ENCODE measurements at places on chromosomes 16 and 17.

DNA sequence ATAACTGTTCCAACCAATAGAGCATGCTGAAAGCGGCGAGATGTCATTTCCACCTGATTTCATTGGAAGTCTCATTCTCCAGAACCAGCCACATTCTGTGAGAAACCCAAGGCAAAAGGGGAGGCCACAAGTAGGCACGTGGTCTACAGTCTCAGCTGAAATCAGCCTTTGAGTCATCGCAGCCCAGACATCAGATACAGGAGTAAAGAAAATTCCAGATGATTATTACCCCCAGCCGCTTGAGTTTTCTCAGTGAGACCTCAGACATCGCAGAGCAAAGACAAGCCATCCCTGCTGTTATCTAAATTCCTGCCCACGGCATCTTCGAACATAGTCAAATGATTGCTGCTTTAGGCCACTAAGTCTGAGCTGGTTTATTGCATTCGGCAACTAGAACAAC lies 23.1 kb downstream of the STAT3 start:
- DNase-seq = no peak

DNA sequence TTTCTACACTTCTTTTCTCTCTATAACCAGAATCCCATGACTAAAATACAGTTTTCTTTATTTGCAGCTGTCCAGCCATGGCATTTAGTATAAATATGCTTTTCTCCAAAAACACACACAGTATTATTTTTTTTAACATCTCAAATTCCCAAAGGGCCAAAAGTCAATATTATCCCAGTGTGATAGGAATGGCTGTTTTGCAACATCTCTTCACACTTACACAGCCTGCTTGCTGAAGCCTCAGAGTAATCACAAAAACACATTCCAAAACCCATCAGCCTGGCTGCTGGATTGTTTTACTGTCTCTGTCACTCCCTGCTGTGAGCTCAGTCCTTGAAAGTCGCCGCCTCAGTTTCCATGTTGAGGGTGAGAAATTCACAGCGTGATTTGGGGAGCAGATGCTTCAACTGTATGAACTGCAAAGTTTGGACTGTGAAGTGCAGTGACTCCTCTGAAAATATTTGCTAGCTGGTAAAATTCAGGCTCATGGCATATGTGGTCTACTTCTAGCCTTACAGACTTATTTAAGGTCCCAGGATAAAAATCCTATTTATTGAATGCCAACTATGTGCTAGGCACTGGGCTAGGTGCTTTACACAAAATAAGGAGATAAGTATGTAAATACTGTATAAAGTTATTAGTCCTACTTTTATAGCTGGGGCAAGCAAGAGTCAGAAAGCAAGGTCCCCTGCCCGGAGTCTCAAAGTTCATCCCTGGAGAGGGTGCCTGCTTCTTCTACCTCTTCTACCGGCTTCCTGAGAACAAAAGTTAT lies 116.5 kb downstream of the SOCS1 start:
- no peak for DNase-seq

DNA sequence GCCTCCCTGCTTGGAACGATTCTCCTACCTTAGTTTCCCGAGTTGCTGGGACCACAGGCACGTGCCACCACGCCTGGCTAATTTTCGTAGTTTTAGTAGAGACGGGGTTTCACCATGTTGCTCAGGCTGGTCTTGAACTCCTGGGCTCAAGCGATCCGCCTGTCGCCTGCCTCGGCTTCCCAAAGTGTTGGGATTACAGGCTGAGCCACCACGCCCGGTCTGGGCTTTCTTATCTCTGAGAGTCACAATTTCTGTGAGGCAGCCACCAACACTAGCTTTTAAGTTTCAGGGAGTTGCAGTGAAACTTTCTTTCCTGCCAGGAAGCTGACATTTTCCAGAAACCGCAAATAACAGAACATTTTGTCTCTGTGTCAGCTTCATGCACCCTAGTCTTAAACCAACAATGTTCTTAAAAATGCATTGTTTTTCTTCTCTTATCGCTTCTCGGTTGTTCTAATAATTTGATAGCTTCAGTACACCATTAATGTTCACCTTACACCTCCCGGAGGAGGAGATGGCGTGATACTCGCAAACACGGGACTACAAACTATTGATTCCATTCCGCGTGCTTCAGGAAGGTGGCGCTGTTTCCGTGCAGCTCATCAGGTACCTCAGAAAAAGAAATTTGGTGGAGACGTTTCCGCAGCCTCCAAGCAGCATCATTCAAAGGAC lies 7.4 kb upstream of the DHRS7B start:
- peak; percentile 72 for DNase-seq

GRCh38 chr17:56737421-56738161 lies 96.1 kb downstream of the C17orf67 start:
- no peak for DNase-seq

GRCh38 chr16:89401641-89402445 lies 88.5 kb downstream of the ANKRD11 start:
- DNase-seq = no peak

GRCh38 chr17:14579716-14580115 lies 278.8 kb downstream of the HS3ST3B1 start:
- DNase-seq = no peak

- DNase-seq = no peak
Measured at GRCh38 chr17:80262775-80263244, 2.2 kb downstream of the RNF213 start.

DNA sequence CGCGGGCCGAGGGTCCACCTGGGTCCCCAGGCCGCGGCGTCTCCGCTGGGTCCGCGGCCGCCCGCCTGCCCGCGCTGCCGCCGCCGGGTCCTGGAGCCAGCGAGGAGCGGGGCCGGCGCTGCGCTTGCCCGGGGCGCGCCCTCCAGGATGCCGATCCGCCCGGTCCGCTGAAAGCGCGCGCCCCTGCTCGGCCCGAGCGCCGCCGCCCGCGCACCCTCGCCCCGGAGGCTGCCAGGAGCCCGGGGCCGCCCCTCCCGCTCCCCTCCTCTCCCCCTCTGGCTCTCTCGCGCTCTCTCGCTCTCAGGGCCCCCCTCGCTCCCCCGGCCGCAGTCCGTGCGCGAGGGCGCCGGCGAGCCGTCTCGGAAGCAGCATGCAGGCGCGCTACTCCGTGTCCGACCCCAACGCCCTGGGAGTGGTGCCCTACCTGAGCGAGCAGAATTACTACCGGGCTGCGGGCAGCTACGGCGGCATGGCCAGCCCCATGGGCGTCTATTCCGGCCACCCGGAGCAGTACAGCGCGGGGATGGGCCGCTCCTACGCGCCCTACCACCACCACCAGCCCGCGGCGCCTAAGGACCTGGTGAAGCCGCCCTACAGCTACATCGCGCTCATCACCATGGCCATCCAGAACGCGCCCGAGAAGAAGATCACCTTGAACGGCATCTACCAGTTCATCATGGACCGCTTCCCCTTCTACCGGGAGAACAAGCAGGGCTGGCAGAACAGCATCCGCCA lies 504 bp downstream of the FOXC2 start:
- peak; percentile 26 for DNase-seq

GRCh38 chr17:31394544-31394943 lies 3.1 kb downstream of the RAB11FIP4 start:
- DNase-seq = no peak

DNA sequence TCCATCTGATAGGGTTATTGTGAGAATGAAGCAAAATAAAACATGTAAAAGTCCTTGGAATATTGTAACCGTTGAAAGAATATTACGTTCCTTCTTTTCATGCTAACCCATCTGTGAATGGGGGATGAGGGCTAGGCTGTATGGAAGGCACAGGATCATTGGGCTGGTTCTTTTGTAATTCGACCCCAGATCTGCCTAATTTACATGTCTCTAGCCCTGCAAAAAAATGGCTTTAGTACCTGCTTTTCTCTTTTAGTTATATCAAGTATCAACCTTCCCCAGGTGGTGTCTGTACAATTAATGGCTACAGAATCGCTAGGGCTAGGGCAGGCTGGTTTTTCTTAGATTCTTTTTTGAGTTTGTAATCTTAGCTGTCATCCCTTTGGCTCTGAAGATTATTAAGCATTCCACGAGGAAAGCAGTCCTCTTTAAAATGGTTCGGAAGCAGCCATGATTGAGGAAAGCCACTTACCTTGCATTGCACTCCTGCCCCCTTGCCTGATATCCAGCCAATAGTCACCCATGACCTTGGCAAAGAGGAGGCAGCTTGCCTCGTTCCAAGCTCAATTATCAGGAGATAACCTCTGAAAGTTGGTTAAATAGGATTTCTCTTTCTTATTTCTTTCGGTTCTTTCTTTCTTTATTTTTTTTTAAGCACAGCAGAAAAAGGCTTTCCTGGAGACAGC lies 153.9 kb upstream of the ZKSCAN2 start:
- no peak for DNase-seq

All from glutamatergic neuron (in vitro differentiated cells).